ENCODE measurements at places on chromosomes 12 and 14. TPM values are rescaled to one million over a fixed set of nuclear protein-coding genes. Genes with fewer than 3 reads are reported as not detected.

GUCY2C gene
- not detected for total RNA-seq

SLC4A8 gene
- total RNA-seq, result 13.6 TPM

SLC5A8 gene
- not detected for total RNA-seq

MDGA2 gene
- not detected for total RNA-seq

NGB gene
- not detected for total RNA-seq

GPR135 gene
- 1.3 TPM for total RNA-seq

TAS2R46 gene
- 4.5 TPM for total RNA-seq

VRTN gene
- not detected for total RNA-seq

- no peaks in the 10 kb centered on the region for H3K27me3 ChIP-seq
- DNase-seq, result no peak
- H3K27ac ChIP-seq, result no peak overlapping the region
- no peaks in the 10 kb centered on the region for H3K36me3 ChIP-seq
- H3K4me3 ChIP-seq, result no peak overlapping the region
Observed at GRCh38 chr14:41298328-41298690, 308.4 kb upstream of the LRFN5 start.

GRCh38 chr14:65074449-65075150, 27.7 kb downstream of the MAX start:
- no peak for DNase-seq
- H3K36me3 ChIP-seq, result peaks cover 44% of the 10 kb centered on the region
- H3K4me1 ChIP-seq, result peaks cover 12% of the 10 kb centered on the region

GRCh38 chr14:91140672-91141071, 26.8 kb downstream of the DGLUCY start:
- H3K4me3 ChIP-seq, result no peak overlapping the region
- peaks cover 3% of the 10 kb centered on the region for H3K36me3 ChIP-seq
- no peaks in the 10 kb centered on the region for H3K27me3 ChIP-seq
- H3K27ac ChIP-seq, result no peak overlapping the region

DNA sequence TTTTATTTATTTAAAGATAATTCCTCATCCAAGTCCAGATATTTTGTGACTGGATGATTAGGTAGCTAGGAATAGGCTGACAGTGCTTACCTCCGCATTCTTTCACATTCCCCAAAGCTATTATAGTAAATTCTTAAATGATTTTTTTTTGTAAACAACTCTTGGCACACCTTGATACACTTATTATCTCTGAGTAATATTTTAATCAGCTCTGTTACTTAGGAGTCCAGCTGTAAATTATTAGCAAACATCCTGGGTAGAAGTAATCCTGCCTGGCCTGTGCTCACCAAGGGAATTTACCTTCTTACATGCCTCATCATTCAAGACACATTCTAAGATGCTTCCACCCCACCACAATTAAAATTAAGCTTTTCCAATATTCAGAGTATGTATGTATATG, 186.1 kb downstream of the SLC2A13 start:
- H3K4me1 ChIP-seq, result no peaks in the 10 kb centered on the region
- no peaks in the 10 kb centered on the region for H3K27me3 ChIP-seq
- DNase-seq, result no peak
- no peak overlapping the region for H3K4me3 ChIP-seq
- no peaks in the 10 kb centered on the region for H3K36me3 ChIP-seq

DNA sequence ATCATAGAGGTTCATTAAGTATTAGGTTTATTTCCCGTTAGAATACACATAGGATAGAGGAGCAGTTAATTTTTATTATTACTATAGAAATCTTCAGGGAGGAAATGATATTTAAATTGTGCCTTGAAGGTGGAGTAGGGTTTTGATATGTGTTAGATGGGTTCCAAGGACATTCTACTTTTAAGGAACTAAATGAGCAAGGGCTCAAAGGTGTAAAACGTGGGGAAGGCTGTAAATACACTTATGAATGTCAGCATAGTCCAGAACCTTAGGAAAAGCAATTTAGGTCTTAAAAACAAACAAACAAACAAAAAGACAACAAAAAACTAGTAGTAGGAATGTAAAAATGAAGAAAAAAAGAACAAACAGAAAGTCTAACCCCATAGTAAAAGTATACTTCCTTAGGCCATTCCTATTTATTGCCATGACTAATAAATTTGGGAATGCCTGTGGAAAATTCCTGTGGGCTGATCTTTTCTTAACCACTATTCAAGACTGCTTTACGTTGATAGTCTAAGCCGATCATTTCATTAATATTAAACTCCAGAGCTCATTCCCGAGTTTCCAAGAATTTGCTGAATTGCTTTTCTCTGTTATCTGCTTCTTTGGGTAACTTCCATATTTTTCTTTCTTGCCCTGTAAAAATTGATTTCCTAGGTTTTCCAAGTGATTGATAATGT, 180.3 kb downstream of the RAD51B start:
- H3K27ac ChIP-seq, result no peak overlapping the region
- DNase-seq, result no peak
- no peaks in the 10 kb centered on the region for H3K27me3 ChIP-seq
- no peaks in the 10 kb centered on the region for H3K4me1 ChIP-seq
- no peak overlapping the region for H3K4me3 ChIP-seq

DNA sequence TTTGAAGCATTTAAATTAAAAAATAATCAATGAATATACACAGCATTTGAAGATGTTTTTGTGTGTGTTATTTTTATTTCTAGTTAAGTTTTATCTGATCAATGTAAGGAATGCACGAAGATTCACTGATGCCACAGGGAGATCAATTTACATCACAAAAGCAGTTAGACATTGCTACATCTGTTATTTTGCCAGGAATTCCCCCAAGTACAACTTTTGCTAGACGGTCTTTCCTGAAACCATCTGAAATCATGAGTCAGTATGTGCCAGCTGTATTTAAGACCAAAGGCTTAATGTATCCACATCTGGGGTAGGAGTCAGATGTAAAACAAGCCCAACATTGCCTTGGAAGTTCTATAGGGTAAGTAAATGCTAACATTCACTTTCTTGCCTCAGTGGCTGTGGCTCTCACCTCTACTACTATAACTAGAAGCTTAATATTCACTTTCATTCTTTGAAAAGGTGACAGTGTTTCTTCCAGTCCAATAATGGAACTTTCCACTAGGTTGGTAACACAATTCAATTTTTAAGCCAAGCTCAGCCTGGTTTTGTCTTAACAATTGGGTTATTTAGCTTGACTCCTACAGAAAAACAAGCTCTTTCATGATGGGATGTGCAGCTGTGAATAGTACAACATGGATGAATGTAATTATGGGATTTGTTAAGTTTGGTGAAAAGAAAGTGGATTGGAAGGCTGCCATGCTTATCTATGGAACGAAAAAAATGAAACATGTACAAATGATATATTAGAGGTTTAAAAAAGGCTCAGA, 385.4 kb upstream of the TMEM132C start:
- H3K27me3 ChIP-seq, result no peaks in the 10 kb centered on the region
- H3K27ac ChIP-seq, result no peak overlapping the region
- H3K4me1 ChIP-seq, result no peaks in the 10 kb centered on the region
- no peaks in the 10 kb centered on the region for H3K36me3 ChIP-seq
- no peak overlapping the region for H3K4me3 ChIP-seq

All from natural killer cell (primary cell).